ENCODE measurements at places on chromosomes 3 and 15.
A peak's percentile ranks its signal among the peaks of the same experiment; 100 is the strongest.

DNA sequence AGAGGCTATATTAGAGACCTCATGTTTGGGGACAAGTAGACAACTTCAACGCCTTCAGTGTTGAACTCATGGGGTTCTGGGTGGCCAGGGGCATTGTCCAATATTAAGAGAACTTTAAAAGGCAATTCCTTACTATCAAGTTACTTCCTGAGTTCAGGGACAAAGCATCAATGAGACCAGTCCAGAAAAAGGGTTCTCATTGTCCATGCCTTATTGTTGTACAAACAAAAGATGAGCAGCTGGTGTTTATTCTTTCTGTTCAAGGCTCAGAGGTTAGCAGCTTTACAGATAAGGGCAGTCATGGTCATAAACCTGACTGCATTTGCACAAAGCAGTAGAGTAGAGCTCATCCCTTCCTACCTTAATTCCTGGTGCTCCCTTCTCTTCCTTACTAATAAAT is 18.5 kb upstream of the PDHB start:
- DNase-seq, result no peak

- no peak for DNase-seq
Observed at GRCh38 chr15:62637574-62637897, 405.0 kb upstream of the TPM1 start.

GRCh38 chr3:141411251-141411771 is 43.0 kb downstream of the ZBTB38 start:
- no peak for DNase-seq

DNA sequence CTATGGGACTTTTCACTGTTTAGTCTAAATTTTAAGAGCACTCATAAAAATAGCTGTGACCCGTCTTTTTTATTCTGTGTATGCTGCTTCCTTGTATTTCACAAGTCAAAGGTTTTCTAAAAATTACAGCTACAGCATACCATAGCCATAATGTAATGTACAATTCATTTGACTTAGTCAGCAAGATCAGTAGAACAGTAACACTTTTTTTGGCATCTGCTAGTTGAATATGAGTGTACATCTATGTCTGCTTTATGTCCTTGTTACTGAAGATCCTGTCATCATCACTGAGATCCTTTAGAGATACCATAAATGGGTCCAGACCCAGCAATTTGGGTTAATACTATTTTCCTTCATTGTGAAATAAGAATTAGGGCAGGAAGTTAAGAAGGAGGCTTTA is 42.2 kb downstream of the CMSS1 start:
- DNase-seq, result no peak

GRCh38 chr3:190645932-190646460 is 132.1 kb downstream of the IL1RAP start:
- no peak for DNase-seq

GRCh38 chr3:196140224-196140623 is 58.3 kb upstream of the TFRC start:
- no peak for DNase-seq

DNA sequence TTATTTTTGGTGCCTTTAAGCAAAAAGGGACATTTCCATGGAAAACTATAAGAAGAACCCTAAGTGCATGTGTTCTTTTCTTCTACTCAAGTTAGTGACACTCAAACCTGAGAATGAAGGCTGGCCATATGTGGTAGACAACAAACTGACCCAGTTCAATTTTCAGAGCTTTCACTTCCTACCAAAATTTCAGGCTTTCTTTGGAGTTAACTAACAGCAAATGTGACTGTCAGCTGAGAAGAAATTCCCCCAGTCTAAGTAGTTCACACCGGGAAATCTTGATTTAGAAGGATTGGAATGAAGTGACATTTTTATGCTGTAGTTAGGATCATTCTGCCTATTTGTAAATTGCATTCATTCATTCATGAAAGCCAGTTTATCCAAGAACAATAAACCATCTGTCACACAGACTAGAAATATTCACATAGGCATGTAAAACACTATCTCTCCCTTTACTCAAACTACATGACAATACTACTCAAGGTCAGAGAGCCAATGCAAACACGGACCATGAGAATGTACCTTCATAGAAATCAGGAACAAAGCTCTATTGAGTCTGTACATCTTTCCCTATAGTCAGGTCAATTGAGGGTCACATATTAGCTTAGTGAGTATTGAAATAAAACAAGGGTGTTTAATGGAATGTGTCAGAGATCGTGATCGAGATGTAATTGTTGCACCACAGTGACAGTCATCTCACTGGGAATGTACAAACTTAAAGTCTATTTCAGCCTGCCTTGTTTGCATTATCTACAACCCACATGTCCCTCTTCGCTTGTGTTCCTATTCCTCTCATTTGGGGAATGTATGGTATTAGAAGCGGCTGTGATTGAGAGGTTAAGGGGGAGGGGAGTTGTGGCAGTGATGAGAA is 113.8 kb upstream of the TGFBR2 start:
- DNase-seq, result no peak

- DNase-seq, result peak; percentile 45
Observed at GRCh38 chr15:85858586-85859375, 64.1 kb upstream of the KLHL25 start.

DNA sequence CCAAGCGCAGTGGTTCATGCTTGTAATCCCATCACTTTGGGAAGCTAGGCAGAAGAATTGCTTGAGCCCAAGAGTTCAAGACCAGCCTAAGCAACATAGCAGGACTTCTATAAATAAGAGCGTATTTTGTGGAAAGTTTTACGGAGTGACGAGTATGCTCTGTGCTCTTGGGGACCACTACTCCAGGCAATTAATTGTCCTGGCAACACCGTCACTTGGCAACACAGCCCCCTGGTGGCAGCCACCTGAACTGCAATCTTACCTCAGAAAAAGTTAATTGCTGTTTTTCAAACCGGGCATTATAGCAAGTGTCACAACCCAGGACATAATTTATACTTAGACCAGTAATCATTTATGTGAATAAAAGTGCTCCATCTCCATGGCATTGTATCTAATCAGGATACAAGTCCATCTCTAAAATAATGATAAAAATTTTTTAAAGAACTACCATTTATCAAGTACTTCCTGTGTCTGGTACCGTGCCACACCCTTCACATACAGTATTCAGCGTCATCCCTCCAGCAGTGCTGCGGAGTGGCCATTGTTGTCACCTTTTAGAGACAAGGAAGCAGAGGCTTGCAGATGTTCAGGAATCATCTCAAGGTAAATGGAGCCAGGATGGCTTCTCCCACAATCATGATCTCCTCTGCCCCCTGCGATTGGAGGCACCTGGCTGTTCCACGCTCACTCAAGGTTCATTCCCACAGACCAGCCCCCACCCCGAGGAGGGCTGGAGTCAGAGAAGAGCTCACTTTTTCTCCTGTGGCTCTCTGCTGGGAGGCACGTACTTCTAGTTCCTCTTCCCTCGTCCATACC is 34.5 kb downstream of the PLA2G4D start:
- DNase-seq, result peak; percentile 23

GRCh38 chr3:30112902-30113484 is 493.4 kb upstream of the TGFBR2 start:
- no peak for DNase-seq

- DNase-seq, result no peak
Observed at GRCh38 chr3:155441506-155441905, 148.0 kb upstream of the STRIT1 start.

GRCh38 chr3:169865176-169865767 is 4.5 kb downstream of the LRRC31 start:
- DNase-seq, result no peak

DNA sequence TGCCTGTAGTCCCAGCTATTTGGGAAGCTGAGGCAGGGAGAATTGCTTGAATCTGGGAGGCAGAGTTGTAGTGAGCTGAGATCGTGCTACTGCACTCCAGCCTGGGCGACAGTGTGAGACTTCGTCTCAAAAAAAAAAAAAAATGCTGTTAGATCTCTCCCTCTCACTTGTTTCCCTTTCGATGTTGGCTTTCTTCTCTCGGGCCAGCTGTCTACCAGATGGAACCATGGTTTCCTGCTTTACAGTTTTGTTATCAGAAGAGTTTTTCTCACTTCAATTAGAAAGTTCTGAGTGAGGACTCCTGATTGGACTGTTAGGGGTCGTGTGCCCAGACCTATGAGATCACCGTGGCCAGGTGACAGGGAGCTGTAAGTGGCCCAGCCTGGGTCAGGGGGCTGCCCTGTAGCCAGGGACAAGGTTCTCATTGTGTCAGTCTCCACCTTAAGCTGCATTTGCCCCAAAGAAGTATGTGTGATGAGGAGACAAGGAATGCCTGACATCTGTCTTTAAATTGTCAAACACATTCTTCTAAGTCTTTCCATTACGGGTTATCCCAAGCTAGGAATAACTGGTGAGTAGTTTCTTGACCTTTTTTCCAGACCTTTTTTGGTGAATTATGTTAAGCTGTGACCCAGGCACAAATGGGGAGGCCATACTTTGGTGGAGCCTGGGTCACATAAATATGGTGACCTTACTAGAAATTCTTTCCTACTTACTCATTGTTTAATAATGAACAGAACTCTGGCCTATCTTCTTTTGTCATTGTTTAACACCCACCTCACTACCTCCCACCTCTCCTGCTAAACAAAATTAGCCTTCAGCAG is 25.2 kb downstream of the SNAPC5 start:
- DNase-seq, result no peak

- no peak for DNase-seq
Observed at GRCh38 chr3:129317014-129317771, 38.5 kb downstream of the HMCES start.

GRCh38 chr3:178002113-178002512 is 534.1 kb upstream of the KCNMB2 start:
- DNase-seq, result no peak

DNA sequence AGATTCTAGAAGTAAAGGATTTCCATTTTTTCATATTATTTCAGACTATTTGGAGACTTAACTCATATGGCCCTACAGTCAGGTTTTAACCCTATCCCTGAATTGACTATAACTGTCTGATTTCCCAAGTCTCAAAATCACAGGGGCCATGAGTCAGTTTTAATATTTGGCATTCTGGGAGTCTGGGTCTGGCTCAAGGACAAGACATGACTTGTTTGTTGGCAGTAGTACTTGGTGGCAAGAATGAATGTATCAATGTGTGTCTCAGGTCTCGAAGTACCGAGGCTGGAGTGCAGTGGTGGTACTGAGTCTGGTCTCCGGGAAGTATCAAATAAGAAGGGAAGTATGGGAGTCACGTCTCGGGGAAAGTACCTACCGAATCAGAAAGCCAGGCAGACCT is 10.8 kb downstream of the UMPS start:
- no peak for DNase-seq

- no peak for DNase-seq
Observed at GRCh38 chr15:101148166-101148880, 103.5 kb downstream of the CHSY1 start.

DNA sequence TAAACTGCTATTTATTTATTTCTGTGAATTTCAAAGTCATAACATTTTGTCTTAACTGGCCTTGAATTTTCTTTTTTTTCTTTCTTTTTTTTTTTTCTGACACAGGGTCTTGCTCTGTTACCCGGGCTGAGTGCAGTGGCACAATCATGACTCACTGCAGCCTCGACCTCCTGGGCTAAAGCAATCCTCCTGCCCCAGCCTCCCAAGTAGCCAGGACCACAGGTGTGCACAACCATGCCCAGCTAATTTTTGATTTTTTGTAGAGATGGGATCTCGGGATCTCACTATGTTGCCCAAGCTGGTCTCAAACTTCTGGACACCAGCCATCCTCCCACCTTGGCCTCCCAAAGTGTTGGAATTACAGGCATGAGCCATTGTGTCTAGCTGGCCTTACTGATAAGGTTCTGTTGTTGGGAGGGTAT is 77.4 kb upstream of the TNFSF10 start:
- DNase-seq, result no peak

- DNase-seq, result no peak
Observed at GRCh38 chr3:139529662-139530061, 9.9 kb downstream of the RBP1 start.

GRCh38 chr15:65305150-65305758 is 777 bp downstream of the RNU5B-1 start:
- DNase-seq, result no peak

DNA sequence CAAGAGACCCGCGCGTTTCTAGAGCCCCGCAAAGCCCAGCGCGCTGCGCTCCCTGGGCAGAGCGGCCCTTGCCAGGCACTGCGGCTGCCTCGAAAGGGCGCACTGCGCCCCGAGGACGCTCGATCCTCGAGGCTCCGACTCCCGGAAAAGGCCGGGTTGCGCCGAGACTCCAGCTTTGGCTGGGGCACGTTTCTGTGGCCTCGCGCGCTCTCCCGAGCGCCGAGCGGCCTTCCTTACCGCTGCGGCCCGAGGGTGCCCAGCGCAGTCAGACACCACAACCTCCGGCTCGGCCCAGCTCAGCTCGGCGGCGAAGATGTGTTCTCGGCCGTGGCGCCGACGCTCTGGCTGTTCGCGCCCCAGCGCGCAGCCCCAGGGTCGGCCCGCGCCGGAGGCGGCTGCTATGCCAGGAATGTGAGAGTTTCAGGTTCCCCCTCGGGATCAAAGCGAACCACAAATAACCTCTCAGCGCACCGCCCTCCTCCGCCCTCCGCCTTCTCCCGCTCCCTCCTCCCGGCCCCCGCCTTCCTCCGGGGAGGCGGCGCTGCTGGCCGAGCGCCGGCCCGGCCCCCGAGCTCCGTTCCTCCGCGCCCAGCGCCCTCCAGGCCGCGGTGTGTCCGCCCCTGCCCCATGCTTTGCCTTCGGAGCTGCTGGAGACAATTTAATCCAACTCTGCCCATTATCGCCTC is at the start of gene AMOTL2:
Gene AMOTL2 (minus strand): TSS at position 343 of the 686 bp plus-strand sequence. CDS start 3,014 bp downstream, outside the sequence.
- no peak for DNase-seq

DNA sequence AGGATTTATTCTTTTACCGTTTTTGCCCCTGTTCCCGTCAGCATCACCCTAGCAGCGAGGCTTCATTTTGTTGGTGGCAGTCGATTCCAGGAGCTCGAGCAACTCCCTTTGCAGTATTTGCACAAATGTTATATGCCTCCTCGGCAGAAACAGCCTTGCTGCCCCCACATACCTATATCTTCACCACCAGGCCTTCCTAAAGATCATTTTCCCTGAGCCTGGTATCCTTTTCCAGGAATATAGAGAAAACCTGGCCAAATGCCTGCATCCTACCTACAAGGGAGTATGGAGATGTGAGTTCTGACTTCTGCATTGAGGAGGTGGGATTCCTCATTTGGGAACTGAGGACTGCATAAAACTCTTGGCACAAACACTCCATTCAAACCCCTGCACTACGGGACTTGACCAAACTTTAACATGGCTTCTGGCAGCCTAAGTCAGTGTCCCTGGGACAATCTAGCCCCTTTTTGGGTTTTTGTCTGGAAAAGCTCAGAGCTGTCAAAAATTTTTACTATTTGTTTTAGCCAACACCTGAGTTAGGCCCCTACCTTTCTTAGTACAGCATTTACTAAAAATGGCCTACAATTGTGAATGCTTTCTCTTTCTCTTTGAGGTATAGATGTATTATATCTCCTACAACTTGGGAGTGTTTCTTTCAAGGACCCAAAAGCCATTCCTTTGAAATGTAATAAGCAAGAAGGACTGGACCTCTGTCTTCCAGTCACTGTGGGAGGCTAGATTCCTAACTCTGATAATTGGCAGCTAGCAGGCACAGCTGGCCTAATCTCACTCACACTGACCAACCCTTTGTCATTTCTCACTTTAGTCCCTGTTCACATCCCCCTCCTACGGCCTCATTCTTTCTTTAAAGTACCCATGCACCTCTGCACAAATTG is 12.1 kb upstream of the UBE2Q2 start:
- DNase-seq, result no peak
